Cerebellum (tissue), 4 donors: ENCODE measurements at places on chromosomes 2 and 18.

- no peak for DNase-seq
Measured at GRCh38 chr18:77153404-77153803, 20.8 kb upstream of the MBP start.

DNA sequence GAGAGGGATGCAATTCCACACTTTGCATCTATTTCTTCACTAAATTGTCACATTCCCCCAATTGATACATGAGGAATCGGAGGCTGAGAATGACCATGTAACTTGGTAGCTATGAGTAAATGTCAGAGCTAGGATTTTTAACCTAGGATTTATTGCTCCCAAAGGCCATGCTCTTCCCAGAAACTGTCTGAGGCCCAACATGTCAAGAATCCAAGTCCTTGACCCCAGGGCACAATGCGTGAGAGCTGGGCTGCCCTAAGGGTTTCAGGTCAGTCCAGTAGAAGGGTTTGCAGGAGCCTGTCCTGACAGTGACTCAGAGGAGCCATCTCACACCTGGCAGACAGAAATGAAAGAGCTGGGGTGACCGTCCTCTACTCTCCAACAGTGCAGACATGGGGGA is 30.3 kb downstream of the LRRC30 start:
- DNase-seq: no peak

GRCh38 chr2:233165543-233165894 is 86.0 kb upstream of the ATG16L1 start:
- no peak for DNase-seq

DNA sequence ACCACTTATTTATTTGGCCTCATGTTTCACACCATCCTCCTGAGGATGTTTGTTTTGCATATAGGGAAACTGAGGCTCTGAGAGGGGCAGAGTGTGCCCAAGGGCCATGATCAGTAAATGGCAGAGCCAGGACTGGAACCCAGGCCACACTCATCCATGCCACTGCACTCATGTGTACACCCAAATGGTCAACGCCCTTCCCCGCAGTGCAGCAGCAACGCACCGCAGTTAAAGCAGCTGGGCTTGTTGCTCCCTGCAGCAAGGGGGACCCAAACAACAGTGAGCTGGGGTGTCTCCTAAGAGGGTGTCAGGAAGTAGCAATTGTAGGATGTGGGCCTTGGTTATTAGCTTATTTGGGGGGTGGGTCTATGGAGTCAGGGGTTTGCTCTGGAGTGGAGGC is 36.6 kb downstream of the ZAP70 start:
- DNase-seq: no peak

DNA sequence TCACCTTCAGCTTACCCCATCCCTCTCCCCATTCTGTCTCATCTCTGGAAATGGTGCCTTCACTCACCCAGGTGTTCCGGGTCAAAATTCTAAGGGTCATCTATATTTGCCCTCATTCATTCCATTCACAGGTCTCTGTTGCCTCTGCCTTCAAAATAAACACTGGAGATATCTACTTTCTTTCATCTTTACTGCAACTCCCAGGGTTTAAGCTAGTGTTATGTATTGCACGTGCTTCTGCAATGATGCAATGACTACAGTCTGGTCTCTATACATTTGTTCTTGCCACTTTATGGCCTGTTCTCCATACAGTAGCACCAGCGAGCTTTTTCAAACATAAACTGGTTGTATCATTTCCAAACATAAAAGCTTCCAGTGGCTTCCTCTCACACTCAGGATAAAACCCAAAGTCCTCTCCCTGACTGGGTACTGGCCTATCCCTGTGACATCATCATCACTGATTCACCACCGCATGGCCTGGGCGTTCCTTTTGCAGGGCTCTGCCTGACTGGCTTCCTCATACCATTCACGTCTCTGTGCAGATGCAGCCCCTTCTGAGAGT is 14.3 kb downstream of the DSG2 start:
- no peak for DNase-seq

- peak; percentile 8 for DNase-seq
Measured at GRCh38 chr2:118089139-118089800, 999 bp downstream of the INSIG2 start.

DNA sequence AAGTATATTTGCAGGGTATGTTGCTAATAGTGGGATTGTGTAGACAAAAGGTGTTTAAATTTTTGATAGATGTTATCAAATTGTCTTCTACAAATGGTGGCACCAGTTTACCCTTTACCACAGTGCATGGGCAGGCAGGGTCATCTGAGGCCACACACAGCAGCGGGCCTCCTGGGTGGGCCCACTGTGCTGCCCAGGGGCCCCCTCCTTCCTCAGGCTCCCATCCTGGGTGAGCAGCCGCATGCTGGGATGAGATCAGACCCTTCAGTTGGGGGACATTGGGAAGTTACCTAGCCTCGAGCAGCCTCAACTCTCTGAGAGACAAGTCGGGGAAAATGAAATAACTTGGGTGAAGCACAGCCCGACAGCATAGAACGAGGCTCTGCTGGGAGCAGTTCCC is 9.7 kb downstream of the MYO7B start:
- no peak for DNase-seq

DNA sequence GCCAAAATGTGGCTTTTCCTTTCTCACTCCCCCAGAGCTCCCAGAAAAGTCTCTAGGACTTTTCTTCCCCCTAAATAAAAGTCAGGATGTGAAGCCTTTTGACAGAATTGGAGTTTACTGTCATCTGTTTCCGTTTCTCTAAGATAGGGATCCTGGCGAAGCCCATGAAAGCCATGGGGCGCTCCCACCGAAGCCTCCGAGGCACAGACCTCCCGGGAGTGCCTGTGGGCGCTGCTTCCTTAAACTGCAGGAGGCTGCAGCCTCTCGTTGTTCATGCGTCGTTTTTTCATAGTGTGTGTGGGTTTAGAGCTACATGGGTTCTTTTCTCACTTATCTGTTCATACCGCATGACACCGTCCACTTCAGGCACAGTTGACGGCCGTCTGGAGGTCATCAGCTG is 56.8 kb downstream of the ASAP2 start:
- no peak for DNase-seq

GRCh38 chr2:47315475-47315874 is 87.5 kb upstream of the MSH2 start:
- no peak for DNase-seq
